Left kidney (tissue), 8 donors: ENCODE measurements at places on chromosomes 2 and 18. TPM values are rescaled to one million over a fixed set of nuclear protein-coding genes. Genes with fewer than 3 reads are reported as not detected.

- DNase-seq: no peak
Observed at GRCh38 chr18:8471372-8471771, 137.9 kb upstream of the RAB12 start.

KCNK3 gene
- 1.1 TPM for polyA plus RNA-seq

- no peak for DNase-seq
Observed at GRCh38 chr2:119940856-119941255, 72.0 kb upstream of the EPB41L5 start.

DNA sequence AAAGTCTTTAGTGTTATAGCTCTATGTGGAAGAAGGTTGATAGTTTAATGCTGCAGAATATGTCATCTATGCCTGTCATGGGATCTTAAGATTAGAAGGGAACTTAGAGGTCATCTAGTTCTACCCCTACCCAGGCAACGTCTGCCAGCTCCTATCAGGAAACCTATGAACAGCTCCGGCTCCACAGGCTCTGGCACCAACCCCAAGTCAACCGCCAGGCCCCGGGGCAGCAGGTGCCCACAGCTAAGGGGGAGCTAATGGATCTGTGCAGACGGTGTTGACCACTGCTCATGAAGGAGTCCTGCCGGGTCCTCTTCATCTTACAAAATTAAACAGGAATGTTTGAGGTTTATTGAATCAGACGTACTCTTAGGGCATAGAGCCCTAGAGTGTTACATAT is 440.8 kb upstream of the KLHL29 start:
- no peak for DNase-seq

DNA sequence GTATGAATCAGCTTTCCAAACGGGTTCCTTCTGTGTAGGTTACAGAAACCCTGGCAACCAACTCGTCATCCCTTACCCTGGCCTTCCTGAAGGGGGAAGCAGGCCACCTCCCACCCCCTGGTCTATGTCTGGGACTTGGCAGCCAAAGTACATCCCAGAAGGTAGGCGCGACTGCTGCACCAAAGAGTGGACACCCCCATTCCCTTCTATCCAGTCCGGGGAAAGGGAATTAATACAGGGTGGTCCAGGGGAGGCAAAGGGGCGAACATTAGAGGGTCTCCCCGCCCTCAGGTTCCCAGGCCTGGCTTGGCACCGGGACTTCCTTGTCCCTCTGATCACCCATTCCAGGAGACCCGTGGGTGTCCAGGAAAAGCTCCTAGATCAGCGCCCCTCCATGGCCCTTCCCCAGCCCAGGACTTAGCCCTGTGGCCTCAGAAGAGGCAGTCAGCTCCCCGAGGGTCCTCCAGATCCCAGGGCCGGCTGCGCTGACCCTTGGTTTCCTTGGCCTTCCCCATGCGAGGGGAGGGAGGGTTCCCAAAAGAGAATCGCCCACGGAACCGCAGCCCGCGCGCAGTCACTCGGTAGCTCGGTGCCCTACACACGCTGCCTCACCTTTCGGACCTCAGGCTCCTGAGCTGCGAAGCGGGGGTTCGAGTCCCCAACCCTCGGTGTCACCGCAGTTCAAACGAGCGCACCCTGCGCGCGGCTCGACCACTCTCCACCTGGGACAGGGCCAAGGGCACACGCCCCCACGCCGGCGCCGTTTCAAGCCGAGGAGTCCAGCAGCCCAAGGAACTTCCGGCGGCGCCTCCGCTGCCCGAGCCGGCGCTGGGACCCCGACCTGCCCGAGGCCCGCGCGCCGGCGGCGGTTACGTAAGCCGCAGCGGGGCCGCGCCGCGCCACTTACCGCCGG is at the start of gene PER2:
PER2 (minus strand) TSS at position 874 of the 913 bp plus-strand sequence. CDS start 10,674 bp downstream, outside the sequence.
- DNase-seq: no peak

DNA sequence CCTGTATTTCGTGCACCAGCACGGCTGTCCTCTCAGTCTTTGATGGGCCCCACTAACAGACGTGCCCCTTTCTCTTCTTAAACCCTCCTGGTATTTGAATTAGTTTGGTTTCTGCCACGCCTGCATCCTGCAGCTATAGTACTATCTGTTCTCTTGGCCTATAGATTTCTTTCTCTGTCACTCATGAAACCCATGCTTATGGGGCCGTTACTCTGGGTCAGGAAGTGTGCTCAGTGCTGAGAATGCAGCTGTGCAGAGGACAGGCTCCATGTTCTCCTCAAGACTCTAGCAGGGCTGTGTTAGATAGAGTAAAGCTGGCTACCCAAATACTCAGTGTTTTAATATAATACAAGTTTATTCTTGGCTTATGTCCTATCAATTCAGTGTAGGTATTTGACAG is 180.0 kb downstream of the INSIG2 start:
- no peak for DNase-seq

SNORC gene
- polyA plus RNA-seq: 1.6 TPM

RESP18 gene
- not detected for polyA plus RNA-seq

GRCh38 chr2:185219981-185220380 is 518.6 kb upstream of the FSIP2 start:
- no peak for DNase-seq

DPP10 gene
- polyA plus RNA-seq: 17.1 TPM

FZD7 gene
- 64.1 TPM for polyA plus RNA-seq

DNA sequence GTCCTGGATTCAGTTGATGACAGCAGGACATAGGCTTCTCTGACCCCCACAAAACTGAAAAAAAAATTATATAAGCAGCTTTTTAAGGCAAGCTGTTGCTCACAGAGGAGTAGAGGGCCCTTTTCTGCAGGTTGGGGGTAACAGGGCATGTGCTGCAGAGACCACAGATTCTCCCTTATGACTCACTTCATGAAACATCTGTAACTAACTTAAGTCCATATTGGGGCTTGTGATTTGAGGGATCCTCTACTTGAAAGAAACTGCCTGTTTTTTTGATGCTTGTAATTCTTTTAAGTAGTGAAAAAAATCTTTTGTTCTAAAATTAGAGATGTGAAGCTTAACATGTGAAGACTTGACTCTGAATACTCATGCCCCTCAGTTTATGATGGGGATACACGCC is 33.4 kb downstream of the XRCC5 start:
- no peak for DNase-seq

- DNase-seq: no peak
Observed at GRCh38 chr2:234670052-234670451, 173.2 kb upstream of the ARL4C start.

- no peak for DNase-seq
Observed at GRCh38 chr2:179049546-179050311, at the start of gene CCDC141. TSS of gene CCDC141 (minus strand) at chr2:179050137. CDS start at chr2:179049941, 196 bp downstream.

GRCh38 chr2:45191976-45192375 is 182.7 kb upstream of the SIX2 start:
- DNase-seq: peak; percentile 18

DNA sequence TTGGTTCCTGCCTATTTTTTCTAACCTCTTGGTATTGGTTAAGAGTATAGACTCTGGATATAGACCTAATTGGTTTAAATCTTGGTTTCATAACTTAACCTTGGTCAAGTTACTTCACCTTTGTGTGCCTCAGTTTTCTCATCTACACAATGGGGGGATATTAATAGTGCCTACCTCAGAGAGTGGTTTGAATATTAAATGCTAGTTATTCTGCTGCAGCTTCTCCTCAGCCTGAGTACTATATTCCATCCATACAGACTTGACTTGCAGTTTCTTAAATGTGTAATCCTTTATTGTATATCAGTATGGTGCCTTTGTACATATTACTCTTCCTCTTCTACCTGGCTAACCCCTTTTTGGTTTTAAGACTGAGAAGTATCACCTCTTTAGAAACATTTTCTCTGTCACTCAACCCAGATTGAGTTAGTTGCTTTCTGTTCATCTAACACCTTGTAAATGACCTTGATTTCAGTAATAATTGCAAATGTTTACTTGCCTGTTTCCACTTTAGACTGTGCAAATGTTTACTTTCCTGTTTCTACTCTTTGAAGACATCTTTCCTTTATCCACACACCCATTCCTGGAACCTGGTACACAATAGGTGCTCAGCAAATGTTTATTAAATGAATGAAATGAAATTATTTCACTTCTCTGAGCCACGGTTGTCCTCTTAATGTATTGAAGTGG is 6.6 kb downstream of the ACVR2A start:
- no peak for DNase-seq

DNA sequence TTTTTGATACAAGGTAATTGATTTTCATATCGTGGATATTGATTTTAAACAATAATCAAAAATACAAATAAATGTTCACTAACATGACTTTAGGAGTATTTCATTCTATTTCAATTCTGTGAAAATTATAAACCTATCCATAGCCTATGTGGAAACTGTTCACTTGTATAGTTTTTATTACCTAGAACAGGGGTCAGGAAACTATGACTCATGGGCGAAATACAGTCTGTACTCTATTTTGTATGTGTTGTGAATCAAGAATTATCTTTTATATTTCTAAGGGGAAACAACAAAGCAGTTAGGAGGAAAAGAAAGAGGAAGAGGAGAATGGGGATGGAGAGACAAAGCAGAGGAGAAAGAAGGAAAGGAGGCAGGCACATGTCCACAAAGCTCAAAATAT is 181.7 kb upstream of the VRK2 start:
- no peak for DNase-seq

RASGRP3 gene
- 19.6 TPM for polyA plus RNA-seq

GRCh38 chr2:30481323-30481800 is 34.3 kb downstream of the LCLAT1 start:
- no peak for DNase-seq

GRCh38 chr2:101516823-101517690 is 42.1 kb upstream of the RFX8 start:
- DNase-seq: no peak

CD8B2 gene
- 0.23 TPM for polyA plus RNA-seq

DNA sequence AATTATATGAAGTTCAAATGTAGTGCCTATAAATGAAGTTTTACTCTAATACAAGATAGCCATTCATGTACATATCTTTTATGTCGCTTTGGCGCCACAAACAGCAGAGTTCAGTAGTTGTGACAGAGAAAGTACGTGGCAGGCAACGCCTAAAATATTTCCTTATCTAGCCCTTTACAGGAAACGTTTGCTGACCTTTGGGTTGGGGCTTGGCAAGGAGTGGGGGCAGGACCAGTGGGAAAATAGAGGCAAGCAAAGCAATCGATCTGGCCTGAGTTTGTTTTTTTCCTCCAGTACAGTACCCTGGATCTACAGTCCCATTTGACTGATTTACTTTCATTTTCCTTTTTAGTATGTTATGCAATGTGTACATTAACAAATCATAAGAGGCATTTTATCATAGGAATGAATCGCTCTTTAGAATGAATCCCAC is 13.1 kb downstream of the CCDC68 start:
- DNase-seq: no peak

- DNase-seq: no peak
Observed at GRCh38 chr18:45236676-45237075, 378.6 kb upstream of the SLC14A2 start.

DNA sequence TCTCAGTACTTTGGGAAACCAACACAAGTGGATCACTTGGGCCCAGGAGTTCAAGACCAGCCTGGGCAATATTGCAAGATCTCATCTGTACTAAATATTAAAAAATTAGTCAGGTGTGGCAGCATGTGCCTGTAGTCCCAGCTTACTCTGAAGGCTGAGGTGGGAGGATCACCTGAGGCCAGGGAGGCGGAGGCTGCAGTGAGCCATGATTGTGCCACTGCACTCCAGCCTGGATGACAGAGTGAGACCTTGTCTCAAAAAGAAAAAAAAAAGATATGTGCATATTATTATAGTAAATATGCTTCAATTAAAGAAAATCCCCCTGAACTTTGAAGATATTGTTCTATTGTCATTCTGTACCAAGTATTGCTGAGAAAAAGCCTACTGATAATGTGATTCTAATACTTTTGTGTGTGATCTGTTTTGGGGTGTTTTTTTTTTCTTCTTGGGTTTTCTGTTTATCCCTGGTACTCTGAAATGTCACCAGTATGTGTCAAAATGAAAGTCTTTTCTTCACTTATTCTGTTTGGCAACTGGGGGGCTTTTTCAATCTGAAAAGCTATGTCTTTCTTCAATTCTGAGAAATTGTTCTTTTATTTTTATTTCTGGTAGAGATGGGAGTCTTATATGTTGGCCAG is 13.2 kb downstream of the NEURL3 start:
- DNase-seq: no peak

- no peak for DNase-seq
Observed at GRCh38 chr2:216553093-216553478, 54.4 kb downstream of the RPL37A start.

DNA sequence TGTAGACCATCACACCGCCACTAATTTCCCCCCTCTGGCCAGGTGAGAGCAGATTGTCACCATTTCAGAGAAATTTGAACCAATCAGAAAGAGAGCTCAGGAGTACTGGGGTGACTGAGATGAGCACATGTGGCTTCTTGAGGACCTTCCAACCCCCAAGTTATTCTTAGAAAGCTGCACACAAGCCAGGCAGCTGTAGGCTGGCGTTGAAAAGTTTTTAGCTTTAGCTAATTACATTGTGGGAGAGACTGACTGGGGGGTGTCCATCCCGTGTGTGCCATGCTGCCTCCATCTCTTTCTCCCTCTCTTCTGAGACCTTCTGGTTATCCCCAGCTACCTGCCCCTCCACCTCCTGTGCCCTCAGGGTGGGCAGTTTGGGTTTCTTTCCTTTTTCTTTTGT is 154.0 kb downstream of the AGAP1 start:
- DNase-seq: no peak

ORC4 gene
- 145 TPM for polyA plus RNA-seq

GRCh38 chr2:7795778-7796563 is 878.8 kb downstream of the RNF144A start:
- DNase-seq: peak; percentile 31

ANO7 gene
- 2.5 TPM for polyA plus RNA-seq

RIT2 gene
- 0.13 TPM for polyA plus RNA-seq

DNA sequence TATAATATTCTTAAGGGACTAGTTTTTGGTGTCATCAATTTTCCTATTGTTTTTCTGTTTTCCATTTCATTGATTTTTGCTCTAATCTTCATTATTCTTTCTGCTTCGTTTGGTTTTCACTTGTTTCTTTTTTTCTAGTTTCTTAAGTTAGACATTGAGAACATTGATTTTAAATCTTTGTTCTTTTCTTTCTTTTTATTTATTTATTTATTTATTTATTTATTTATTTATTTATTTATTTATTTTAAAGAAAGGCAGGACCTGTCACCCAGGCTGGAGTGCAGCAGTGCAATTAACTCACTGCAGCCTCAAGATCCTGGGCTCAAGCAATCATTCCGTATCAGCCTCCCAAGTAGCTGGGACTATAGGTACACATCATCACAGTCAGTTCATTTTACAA is 7.0 kb upstream of the FMNL2 start:
- DNase-seq: no peak

PDE1A gene
- 24.0 TPM for polyA plus RNA-seq

- DNase-seq: no peak
Observed at GRCh38 chr2:238875101-238875470, 27.2 kb downstream of the TWIST2 start.

NT5C1B gene
- 1.5 TPM for polyA plus RNA-seq

DNA sequence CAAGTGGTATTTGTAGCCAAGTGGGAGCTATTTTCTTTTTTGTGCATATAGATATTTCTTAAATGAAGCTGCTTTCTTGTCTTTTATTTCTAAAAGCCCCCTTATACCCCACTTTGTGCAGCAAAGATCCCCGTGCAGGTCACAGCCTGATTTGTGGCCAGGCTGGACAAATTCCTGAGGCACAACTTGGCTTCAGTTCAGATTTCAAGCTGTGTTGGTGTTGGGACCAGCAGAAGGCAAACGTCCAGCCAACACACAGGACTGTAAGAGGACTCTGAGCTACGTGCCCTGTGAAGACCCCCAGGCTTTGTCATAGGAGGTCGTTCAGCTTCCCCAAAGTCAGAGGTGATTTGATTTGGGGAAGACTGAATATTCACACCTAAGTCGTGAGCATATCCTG is 21.9 kb downstream of the FOSL2 start:
- DNase-seq: no peak
